Metanephros (tissue), 2 donors: ENCODE measurements at places on chromosomes 5 and 9. TPM values are rescaled to one million over a fixed set of nuclear protein-coding genes. Genes with fewer than 3 reads are reported as not detected.

FOXD4 gene
- total RNA-seq = 0.47 TPM

FCN2 gene
- 1.2 TPM for total RNA-seq

TRPM6 gene
- total RNA-seq = 3.0 TPM

CCNI2 gene
- total RNA-seq = 4.5 TPM

COX7C gene
- 287 TPM for total RNA-seq

DMRTA1 gene
- total RNA-seq = 1.3 TPM

CDC20B gene
- total RNA-seq = 0.29 TPM

BAG1 gene
- total RNA-seq = 75.6 TPM

SLC34A3 gene
- 3.0 TPM for total RNA-seq

IL4 gene
- total RNA-seq = not detected

CER1 gene
- 1.1 TPM for total RNA-seq

ADAMTS13 gene
- total RNA-seq = 6.0 TPM

FBXL7 gene
- total RNA-seq = 19.6 TPM

TMOD1 gene
- total RNA-seq = 17.2 TPM

ENTPD2 gene
- 3.6 TPM for total RNA-seq

ANKRD55 gene
- 0.76 TPM for total RNA-seq

ARL14EPL gene
- not detected for total RNA-seq

CCL21 gene
- total RNA-seq = 26.2 TPM

CDC14B gene
- 30.2 TPM for total RNA-seq

CD72 gene
- total RNA-seq = 3.3 TPM

IL3 gene
- not detected for total RNA-seq

PCDHB13 gene
- 7.9 TPM for total RNA-seq

ZDHHC12 gene
- total RNA-seq = 44.6 TPM

GNA14 gene
- total RNA-seq = 21.1 TPM
